ENCODE measurements at places on chromosomes 1 and 21. TPM values are rescaled to one million over a fixed set of nuclear protein-coding genes. Genes with fewer than 3 reads are reported as not detected.

GRCh38 chr1:116738673-116739370, 15.4 kb upstream of the CD2 start:
- DNase-seq = no peak

DNA sequence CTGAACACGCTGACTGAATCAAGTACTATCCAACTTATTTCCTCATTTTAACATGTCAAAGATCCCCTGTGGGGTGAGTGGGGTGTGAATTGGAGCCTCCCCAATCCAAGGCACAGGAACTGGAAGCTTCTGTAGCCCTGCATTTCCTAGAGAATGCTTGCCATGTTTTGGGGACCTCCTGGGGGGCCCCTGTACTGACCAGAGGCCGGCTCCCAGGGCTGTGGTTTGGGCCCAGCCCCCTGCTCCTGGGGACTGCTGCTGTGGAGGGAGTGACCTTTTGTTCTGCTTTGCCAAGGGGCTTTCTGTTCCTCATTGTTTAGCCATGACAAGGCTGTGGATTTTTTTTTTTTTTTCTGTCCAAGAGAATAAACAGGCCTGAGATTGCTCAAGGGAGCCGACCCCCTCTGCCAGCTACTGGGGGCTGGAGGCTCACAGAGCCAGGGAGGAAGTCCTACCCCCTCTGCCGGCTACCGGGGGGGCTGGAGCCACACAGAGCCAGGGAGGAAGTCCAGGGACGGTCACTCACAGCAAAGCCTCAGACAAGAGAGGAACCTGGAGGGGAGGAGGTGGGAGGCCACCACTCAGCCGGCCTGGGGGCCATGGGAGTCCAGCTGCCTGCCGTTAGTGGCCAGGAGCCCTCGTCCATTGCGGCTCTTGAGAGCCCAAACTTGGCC, 17.4 kb downstream of the TNFRSF1B start:
- no peak for DNase-seq

- no peak for DNase-seq
Observed at GRCh38 chr1:196546272-196547111, 61.7 kb downstream of the KCNT2 start.

GRCh38 chr1:28395181-28395580, 25.6 kb downstream of the PHACTR4 start:
- DNase-seq = no peak

DNA sequence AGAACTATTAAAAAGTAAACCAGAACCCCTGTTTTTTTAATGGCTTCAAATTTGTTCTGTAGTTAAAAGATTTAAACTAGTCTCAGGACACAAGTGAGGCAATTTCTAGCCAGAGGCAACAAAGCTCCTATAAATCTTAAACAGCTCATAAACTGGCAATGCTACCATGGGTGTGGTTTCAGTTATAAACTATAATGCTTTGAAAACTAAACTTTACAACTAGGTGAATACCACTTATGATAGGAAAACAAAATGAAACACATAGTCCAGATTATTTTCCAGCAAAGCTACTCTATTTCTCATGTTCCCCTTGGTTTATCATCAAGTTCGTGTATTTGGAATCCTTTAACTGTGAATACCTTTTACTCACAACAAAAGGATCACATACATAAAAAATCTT, 282.5 kb downstream of the VAV3 start:
- no peak for DNase-seq

- no peak for DNase-seq
Observed at GRCh38 chr1:93577536-93578432, 103.9 kb downstream of the BCAR3 start.

Gene CORT
- polyA plus RNA-seq = 1.4 TPM

- DNase-seq = no peak
Observed at GRCh38 chr1:177413982-177414596, 243.3 kb downstream of the BRINP2 start.

Gene KCNK1
- 1.3 TPM for polyA plus RNA-seq

Data from forelimb muscle (tissue), 1 donor.